ENCODE measurements at places on chromosomes 1 and 21. TPM values are rescaled to one million over a fixed set of nuclear protein-coding genes. Genes with fewer than 3 reads are reported as not detected.

DNA sequence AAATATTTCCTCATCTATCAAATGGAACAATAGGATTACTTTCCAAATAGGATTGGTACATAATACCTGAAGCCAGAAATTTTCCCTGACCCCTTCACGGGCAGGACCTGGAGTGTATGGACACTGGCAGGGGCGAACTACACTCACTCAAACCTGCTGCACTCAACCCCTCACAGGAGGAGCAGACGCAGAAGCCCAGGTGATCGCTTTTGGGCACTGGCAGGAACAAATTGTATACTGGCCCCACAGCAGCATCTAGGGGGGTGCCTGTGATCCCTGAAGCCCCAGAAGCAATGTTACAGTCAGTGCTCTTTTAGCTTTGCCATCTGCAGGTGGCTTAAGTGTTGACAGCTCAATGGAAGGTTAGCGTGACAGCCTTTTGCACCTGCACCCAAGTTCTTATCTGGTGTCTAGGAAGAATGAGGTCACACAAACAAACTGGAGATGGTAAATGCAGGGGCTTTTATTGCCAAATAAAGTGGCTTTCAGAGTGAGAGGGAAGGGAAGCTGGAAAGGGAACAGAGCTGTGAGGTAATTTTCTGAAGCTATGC lies 199.2 kb upstream of the NEGR1 start:
- no peak overlapping the region for H3K4me3 ChIP-seq
- H3K27ac ChIP-seq: no peak overlapping the region
- DNase-seq: no peak
- H3K4me1 ChIP-seq: no peaks in the 10 kb centered on the region
- H3K27me3 ChIP-seq: no peaks in the 10 kb centered on the region

The S1PR1 gene
- total RNA-seq: 414 TPM

The ARHGEF16 gene
- 0.11 TPM for total RNA-seq

The CFHR2 gene
- not detected for total RNA-seq

- H3K4me3 ChIP-seq: no peak overlapping the region
- H3K36me3 ChIP-seq: no peaks in the 10 kb centered on the region
- no peaks in the 10 kb centered on the region for H3K27me3 ChIP-seq
- H3K27ac ChIP-seq: no peak overlapping the region
Observed at GRCh38 chr1:41639332-41639936, 155.0 kb upstream of the EDN2 start.

The THEM4 gene
- total RNA-seq: 24.0 TPM

The KRTAP19-4 gene
- total RNA-seq: not detected

Data from CD4-positive, alpha-beta T cell (primary cell).